ENCODE measurements at places on chromosomes 12 and 14.

GRCh38 chr14:91348845-91349465, 68.7 kb downstream of the CCDC88C start:
- DNase-seq: no peak

DNA sequence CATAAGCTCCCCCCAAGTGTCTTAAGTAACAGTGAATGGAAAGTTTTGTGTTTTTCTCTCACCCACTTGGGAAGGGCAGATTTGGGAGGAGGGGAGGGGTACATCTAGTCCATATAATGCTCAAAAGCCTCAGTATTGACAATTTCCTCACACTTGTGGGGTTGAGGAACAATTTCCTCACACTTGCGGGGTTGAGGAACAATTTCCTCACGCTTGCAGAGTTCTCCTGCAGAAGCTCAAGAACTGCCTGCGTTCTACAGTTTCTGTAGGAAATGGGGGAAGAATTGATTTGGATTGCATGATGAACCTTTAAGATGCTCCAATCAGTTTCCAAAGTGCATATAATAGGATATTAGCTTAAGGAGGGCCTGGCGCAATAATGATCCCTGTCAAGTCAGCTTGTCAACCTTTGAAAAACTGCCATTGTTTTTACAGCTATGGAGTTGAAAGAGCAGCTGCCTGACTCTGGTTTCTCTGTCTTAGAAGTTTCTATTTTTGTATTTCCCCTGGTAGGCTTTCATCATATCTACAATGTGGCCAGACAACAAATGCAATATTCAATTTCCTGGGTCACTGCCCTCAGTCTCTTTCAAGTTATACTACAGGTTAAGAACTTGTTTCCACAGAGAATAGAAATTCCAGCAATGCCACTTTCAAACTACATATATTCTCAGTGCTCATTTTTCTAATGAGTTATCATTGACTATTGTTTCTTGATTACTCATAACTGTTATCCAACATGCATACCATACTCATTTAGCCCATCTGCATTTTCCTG, 66.5 kb downstream of the PLEKHG7 start:
- no peak for DNase-seq

DNA sequence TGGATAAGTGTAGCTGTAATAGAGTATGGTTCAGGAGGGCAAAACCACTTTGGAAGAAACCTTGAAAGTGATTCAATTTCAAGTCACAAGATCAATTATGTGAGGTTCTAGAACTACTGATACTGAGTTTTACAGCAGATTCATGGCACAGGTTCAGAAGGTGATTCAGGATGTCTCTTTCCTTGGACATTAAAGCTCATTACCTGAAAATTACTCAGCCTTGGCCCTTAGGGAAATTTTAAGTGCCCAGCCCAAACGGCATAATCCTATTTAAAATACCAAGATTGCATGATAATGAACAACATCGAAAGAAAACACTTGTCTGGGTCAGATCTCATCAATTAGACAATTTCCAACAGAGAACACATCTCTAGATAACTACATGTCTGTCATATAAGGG, 70.2 kb upstream of the SLC38A2 start:
- no peak for DNase-seq

DNA sequence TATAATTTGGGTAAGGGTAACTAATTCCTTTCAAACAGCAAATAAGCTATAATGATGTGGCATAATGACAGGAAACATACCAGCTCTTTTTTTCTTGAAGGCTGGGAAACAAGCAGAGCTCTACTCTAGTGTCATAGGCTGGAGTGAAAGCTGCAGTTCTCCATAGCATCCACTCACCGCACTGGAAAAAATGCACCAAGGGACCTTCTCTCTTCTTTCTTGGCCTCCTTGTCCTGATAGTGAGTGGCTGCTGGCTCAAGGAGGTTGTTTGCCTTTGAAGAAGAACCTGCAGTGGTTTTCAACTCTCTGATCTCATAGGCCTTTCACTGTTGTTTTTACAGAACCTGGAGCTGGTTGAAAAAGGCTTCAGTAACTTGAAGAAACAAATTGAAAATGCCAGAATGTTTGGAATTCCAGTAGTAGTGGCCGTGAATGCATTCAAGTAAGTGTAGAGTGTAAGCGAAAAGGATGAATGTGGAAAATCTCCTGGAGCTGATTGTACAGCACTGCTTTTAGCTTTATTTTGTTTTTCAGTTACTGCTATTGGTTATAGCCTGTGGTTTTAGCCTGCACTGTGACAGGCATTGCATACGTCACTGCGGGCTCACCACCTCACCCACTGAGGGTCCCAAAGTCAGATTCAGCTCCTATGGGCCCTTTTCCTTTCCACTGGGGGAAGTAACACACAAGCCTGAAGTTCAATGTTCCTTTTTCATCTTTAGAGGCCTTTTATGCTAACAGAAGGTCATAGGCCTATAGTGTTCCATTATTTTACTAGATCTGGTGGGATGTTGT, 17.2 kb upstream of the AKAP5 start:
- DNase-seq: no peak

- no peak for DNase-seq
Measured at GRCh38 chr12:64681200-64682052, 71.1 kb downstream of the RASSF3 start.

DNA sequence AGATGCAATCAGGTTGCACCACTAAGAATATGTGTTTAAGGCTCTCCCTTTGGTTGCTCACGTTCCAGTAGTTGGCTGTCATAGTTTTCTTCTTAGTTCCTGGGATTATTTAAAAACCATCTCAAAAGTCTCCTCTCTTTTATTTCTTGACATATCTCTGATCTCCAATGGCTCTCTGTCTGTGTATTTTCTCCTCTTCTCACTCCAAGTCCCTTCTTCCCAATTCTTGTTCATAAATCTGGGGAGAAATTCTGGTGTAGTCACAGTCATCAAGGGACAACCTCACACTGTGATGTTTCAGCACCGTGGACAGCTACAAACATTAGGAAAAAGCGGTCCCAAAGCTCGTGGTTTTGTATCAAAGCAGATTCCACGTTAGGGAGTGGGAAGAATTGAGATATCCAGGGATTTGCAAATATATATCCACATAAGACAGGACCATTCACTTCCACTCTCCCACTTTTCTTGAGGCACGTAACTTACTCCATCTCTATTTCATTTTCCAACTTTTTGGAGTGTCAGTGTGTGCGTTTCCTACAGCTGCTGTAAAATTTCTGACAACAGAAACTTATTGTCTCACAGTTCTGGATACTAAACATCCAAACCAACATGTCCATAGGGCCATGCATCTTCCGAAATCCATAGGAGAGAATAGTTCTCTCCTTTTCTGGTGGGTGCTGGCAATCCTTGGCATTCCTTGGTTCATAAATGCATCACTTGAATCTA, 80.6 kb upstream of the TMEM233 start:
- DNase-seq: no peak

DNA sequence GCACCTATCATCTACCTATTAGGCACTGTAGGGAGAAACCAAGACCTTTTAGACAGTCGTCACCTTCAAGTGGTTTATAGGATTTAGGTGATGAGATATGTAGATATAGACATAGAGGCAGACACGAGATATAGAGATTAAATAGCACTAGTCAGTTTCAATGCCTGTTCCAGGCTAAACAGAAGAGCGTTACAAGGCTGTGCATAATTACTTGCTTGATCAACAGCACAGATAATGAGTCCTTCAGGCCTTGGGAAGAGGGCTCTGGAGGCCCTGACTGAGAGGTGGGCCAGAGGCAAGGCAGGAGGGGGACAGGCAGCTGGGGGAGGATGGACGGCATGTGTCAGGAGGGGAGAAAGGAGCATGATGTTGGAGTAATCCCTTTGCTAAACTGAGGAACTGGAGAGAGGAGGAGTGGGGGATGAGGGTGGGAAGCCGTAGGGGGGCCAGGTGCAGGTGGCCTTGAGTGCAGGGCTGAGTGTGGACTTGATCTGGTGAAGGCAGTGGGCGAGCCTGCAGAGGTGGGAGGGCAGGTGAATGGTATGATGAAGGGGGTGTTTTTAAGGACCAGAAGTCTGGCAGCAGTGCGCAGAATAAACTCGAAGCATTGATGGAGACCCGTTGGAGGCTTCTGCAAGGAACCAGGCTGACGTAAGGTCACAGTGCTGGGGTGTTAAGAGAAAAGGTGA, 43.9 kb upstream of the ATP23 start:
- DNase-seq: peak; percentile 21

DNA sequence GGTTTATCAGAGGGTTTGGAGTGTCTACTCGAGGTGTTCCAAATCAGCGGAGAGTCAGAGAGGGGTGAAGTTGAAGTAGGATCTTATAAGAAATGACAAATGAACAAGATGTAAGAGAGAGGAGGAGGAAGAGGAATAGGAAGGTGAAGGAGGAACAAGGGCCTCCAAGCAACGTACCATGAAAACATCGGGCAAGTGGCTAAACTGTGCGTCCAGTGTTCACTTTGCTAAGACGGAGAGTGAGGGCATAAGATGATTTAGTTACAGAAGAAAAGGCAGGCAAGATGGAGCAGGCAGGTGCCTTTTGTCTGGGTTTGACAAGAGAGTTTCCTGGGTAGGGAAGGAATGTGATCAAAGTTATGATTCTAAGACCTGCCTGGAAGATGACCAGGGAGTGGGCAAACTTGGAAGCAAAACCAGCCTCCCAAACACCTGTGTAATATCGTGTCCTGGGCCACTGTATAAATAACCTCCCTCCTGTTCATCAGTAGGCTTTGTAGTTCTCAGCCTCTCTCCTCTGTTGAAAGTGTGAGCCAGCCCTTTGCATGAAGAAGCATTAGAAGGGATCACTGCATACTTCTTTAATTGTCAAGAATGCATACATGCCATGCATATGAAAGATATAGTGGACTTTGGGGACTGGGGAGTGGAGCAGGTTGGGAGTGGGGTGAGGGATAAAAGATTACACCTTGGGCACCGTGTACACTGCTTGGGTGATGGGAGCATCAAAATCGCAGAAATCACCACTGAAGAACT, 111.4 kb downstream of the ZFP36L1 start:
- DNase-seq: no peak
